Nucleus accumbens (tissue), 56 donors: ENCODE measurements at places on chromosomes 4 and X.
A peak's percentile ranks its signal among the peaks of the same experiment; 100 is the strongest.

DNA sequence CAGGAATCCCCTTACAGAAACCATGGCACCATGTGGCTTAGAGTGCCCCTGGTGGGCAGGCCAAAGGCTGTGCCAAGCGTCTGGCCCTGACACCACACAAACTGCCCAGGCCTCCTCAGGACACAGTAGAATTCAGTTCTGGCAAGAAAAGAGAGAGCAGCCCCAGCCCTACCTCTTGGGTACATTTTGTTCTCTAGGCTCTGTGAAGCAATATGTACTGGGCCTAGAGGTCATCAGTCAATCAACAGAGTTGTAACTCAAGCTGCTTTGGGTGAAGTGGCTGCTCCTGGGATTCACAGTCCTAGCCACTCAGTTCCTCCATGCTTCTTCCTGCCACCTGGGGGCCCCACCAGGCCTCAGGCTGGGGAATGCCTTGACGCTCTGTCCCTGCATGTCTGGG is 158.1 kb upstream of the MAMLD1 start:
- no peak for DNase-seq

- peak; percentile 31 for DNase-seq
Measured at GRCh38 chrX:102651242-102652011, at the start of gene GPRASP1. GPRASP1 (plus strand) TSS chrX:102651483; CDS start chrX:102653914, 2,431 bp downstream.

DNA sequence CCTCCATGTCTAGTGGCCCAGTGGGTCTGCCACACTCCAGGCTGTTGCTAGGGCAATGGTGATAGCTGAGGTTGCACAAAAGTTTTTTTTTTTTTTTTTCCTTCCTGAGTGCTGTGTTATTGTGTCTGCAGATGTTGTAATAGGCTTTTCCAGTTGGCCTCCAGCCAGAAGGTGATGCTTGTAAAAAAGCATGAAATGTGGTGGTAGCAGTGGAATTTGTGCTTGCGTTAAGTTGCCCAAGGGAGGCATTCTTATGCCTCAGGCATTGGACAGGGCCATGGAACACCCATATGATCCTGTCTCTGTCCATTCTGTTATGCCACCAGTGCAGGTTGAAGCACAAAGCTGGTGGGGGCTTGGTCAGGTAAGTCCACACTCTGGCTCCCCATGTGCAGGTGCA is 660.5 kb upstream of the SPANXN1 start:
- no peak for DNase-seq

GRCh38 chr4:13349096-13349495 is 135.0 kb downstream of the RAB28 start:
- DNase-seq: no peak

- DNase-seq: peak; percentile 8
Measured at GRCh38 chrX:154748712-154749339, 2.1 kb downstream of the GAB3 start.

GRCh38 chr4:38787693-38788092 is 4.9 kb upstream of the TLR10 start:
- no peak for DNase-seq

- DNase-seq: no peak
Measured at GRCh38 chrX:139828033-139828432, 104.8 kb downstream of the ATP11C start.

DNA sequence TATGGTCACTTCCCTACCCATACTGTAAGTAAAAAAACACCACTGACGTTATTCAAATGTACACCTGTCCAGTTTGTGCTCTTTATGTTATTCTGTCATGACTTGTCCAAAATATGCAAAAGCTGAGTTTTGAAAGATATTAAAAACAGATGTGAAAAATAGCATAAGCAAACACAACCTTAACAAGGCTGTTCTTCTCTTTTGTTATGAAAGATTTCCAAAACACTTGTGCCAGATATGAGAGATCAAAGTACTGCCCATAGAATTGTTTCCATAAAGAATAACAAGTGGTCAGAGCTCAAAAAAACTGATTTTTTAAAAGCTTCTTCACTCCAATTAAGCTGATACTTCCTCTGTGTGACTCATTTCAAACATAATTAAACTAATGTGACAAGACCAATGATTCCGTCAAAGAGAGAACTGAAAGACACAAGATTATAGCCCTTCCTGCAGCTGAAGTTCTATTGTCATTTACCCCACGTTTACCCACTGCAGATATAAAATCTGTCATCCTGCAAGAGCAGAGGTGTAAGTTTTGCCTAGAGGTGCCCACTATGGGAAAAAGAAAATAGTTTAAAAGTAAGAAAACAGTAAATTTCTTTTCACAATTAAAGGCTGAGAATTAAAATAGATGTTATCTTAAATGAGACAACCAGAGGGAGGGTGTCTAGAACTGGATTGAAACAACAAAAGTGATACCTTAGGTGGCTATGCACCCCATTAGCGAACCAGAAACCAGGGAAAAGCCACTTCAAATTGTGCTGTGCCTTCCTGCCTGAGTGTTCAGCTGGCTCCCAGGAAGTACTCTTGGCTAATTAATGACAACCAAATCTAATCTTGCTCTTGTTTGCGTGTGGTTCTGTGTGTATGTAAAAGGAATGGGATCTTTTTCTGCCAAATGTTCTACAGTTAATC is 30.1 kb downstream of the RASSF6 start:
- DNase-seq: no peak

DNA sequence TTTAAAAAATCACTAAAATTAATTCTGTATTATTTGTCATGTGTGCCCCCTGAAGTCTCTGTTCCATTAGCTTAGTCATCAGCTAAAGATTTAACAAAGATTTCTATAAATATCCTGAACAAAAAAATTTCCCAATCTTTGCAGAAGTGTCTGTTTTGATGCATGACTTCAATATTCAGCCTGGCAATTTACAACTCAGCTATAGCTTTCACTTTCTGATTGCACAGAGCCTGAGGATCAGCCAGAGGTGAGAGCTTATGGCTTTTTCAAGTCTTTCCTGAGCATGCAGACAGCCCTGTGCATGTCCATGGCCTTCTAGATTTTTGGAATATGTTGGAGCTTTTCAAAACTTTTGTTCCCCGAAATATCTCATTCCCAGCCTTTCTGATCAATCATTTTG is 420.1 kb downstream of the ZNF674 start:
- DNase-seq: no peak

- no peak for DNase-seq
Measured at GRCh38 chrX:13864264-13864663, 47.4 kb upstream of the GPM6B start.
